ENCODE measurements at places on chromosomes 16 and 17.

DNA sequence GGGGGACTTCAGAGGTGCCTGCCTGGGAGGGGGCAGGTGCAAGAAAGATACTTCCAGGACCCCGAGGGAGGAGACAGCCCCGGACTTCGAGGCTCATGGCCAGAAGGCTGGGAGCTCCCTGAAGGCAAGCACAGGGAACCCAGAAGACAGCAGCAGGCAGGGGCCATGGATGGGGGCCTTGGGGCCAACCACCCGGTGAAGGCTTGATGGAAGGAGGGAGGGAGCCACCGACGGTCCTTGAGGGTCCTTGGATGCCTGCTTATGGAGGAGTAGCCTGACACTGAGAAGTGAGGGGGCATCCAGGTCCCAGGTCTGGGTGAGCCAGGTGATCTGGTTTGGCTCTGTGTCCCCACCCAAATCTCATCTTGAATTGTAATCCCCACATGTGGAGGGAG is 89.7 kb downstream of the SEC14L1 start:
- no peak for DNase-seq

DNA sequence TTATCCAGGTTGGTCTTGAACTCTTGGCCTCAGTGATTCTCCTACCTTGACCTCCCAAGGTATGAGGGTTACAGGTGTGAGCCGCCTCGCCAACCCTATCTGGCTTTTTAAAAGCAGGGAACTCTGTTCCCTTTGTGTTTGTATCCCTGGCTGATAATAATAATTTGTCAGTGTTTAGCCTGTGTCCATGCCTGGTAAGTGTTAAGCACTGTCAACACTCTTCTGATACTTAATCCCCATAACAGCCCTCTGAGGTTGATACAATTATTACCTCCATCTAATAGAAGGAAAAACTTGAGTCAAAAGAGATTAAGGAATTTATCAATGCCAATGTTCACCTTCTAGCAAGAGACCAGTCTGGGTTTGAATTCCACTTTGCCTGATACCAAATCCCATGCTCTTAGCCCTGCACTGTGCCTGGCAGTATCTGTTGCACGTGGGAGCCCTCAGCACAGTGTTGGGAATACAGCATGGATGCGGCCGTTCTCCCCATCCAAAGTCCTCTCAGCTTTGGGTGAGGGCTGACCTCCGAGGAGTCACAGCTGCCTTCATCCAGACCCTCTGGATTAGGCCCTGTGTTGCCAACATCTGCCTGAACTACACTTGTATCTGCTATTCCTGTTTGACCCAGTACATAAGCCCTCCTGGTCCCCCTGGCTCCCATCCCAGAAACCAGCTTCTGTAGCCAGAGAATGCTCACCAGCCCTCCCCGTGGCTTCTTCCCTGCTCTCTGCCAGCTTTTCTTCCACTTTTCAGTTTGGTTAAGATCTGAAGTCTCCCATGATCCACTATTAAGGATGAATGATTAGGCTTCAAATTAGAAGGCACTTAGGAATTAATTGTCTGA is 335.6 kb upstream of the ASIC2 start:
- no peak for DNase-seq

DNA sequence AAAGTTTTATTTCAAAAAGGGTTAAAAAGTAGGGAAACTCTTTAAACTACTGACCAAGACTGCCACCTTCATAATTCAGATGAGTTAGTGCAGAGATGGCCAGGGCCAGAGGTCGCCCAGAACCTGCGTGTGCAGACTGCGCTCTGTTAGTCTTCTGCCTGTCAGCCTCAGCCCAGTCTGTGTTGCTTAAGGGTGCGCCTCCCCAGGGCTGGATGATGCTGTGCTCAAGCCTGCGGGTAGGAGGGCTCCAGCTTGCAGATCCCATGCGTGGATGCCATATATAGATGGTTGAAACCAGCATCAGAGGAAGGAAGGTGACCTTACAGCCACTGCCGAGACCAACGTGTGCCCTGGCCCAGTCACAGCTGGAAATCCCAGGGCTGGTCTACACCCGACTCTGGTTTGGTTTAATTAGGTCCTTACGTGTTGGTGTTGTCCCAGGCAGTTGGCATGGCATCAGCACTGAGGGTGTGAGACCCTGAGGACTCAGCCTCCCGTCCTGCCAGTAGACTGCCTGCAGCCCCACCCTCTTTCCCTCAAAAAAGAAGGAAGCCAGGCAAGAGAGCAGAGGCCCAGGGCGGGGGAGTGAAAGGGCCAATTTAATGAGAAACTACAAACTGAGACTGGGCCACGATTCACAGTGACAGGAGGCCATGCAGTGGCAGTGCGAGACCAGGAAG is 27.7 kb downstream of the CDIP1 start:
- no peak for DNase-seq

GRCh38 chr17:45841883-45842525 is 2.7 kb upstream of the SPPL2C start:
- DNase-seq = no peak

DNA sequence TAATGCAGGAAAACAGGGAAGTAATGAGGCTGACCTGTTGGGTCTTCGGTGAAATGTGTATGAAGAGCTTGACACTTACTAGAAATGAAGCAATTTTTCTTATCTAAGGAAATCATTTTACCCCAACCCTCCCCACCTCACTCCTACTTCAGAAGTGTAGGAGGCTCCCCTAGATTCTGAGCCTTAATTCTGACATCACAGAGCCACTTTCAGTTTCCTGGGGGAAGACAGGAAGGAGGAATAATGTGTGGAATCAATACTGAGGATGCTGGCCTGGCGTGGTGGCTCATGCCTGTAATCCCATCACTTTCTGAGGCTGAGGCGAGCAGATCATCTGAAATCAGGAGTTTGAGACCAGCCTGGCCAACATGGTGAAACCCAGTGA is 20.3 kb downstream of the FBRS start:
- DNase-seq = no peak

- no peak for DNase-seq
These were observed 5.7 kb downstream of the FN3K start for GRCh38 chr17:82740906-82741759.

DNA sequence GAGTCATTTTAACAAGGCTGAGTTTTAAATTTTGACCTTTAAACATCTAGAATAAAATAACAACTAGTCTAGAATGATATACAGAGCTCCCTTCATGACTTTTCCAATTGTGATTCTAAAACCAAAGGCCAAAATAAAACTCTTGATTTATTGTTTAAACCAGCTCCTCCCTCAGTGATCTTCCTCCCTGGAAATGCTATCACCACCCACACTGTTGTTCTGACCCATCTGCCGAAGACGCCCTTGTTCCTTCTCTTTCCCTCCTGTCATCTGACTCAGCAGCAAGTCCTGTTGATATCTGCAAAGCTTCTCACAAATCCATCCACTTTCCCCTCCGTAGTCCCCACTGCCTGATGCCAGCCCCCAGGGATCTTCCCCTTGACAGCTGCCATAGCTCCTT is 231.6 kb upstream of the DYNLRB2 start:
- DNase-seq = no peak

Data from T-helper 22 cell (primary cell).